ENCODE measurements at places on chromosomes 16 and 17.

DNA sequence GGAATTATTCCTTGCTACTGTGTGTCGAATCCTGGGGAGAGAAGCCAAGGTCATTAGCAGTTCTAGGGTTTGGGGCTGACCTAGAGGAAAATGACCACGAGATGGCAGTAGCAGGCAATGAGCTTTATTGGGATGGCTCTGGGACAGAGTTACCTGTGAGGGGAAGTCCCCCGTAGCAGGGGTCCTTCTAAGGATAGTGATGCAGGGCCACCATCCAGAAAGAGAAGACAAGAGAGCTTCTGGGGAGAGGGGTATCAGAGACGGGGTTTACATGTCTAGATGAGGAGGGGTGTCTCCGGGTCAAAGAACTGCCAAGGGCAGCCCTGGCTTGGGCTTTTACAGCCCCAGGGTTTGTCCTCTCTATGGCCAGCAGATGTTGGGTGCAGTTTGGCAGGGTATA lies 6.4 kb upstream of the GGT6 start:
- no peaks in the 10 kb centered on the region for H3K36me3 ChIP-seq
- no peaks in the 10 kb centered on the region for H3K27me3 ChIP-seq
- H3K4me1 ChIP-seq, result no peaks in the 10 kb centered on the region
- no peak overlapping the region for H3K4me3 ChIP-seq
- DNase-seq, result peak; percentile 96

DNA sequence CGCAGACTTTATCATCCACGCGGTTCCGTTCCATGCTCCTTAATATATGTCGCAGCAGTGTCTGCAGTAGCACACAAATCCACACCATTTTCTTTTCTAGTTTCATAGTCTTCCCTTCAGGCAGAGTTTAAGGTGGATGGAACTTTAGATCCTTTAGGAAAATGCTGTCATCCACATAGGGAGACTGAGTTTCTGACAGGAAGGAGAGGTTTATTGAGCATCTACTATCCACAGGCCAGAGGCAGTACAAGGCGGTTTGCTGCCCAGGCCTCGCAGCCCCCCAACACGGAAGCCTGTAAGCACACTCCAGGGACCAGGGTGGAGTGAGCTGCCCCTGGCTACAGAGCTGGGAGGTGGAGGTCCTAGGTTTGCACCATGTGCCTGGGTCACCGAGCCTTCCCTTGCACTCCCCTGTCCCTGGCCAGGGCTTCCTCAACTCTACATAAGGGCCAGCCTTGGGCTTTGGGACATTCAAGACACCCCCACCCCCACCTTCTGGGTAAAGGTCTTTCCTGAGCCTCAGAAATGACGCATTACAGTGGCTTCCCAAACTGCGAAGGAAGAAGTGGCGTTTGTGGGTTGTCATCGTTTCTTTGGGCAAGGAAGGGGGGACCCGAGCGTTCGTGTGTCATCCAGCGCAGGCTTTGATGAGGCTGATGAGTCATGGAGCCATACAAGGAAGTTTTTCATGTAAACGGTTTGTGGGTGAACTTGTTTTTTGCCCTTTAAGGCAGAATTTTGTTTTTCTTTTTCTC lies 146.5 kb upstream of the PLCG2 start:
- H3K4me1 ChIP-seq, result peaks cover 31% of the 10 kb centered on the region
- H3K27ac ChIP-seq, result no peak overlapping the region
- no peaks in the 10 kb centered on the region for H3K36me3 ChIP-seq
- DNase-seq, result no peak
- no peak overlapping the region for H3K4me3 ChIP-seq

- H3K27me3 ChIP-seq, result no peaks in the 10 kb centered on the region
- DNase-seq, result no peak
- H3K4me3 ChIP-seq, result no peak overlapping the region
- H3K4me1 ChIP-seq, result no peaks in the 10 kb centered on the region
- H3K36me3 ChIP-seq, result no peaks in the 10 kb centered on the region
- H3K27ac ChIP-seq, result no peak overlapping the region
These were observed 304.4 kb downstream of the FOXL1 start for GRCh38 chr16:86882586-86883280.

- no peak overlapping the region for H3K4me3 ChIP-seq
- H3K4me1 ChIP-seq, result peaks cover 3% of the 10 kb centered on the region
- H3K27me3 ChIP-seq, result no peaks in the 10 kb centered on the region
- no peak for DNase-seq
These were observed 6.9 kb downstream of the LIG3 start for GRCh38 chr17:34987232-34987631.

DNA sequence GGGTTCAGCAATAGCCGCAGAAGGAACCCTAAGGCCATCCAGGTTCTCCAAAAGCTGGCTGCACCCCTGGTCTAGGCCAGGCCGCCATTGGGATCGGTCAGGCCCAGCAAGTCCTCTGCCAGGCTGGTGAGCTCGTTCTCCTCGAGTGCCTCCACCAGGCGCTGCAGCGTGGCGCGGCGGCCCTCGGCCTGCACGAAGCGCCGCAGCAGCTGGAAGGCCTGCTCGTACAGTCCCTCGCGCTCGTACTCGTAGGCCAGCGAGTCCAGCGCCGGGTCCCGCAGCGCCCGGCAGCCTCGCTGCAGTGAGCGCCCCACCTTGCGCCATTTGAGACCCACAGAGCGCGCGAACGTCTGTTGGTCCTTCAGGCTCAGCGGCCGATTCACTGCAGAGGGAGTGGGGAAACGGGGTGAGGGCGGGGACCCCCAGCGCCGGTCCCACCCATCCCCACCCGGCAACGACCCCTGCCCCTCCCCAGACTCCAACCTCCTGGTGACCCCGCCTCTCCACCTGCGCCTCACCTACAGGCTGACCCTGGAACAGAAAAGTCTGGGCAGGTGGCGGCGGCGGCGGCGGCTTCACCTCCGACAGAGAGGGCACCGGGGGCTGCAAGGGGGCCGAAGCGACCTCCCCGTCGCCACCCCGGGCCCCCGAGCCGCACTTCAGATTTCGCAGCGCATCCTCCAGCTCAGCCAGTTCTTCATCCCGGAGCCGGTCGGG lies 3.9 kb upstream of the B3GNT9 start:
- H3K36me3 ChIP-seq, result no peaks in the 10 kb centered on the region
- peaks cover 100% of the 10 kb centered on the region for H3K27me3 ChIP-seq
- no peak overlapping the region for H3K27ac ChIP-seq

DNA sequence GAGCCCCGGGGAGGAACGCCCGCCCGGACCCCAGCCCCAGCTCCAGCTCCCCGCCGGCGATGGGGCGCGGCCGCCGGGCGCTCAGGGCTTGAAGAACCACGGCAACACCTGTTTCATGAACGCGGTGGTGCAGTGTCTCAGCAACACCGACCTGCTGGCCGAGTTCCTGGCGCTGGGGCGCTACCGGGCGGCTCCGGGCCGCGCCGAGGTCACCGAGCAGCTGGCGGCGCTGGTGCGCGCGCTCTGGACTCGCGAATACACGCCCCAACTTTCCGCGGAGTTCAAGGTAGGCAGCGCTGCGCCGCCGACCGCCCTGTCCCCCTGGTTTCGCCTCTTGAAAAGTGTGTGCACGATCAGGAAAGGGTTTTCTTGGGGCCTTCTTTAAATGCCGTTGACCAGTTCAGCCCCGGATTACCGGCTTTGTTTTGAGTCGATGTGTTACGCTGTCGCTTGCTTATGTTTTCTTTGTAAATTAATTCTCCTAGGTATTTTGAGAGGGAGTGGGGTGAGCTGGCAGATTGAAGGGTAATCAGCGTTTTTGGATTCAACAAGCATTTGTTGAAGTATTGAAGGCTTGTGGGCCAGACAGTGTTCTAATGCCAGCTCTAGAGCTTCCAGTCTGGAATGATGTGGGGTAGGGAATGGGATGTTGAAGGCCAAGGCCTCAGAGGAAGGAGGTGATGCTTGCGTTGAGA lies 681 bp downstream of the USP43 start:
- peaks cover 3% of the 10 kb centered on the region for H3K4me1 ChIP-seq
- H3K27me3 ChIP-seq, result peaks cover 8% of the 10 kb centered on the region
- DNase-seq, result peak; percentile 92
- peak overlapping the region; percentile 87 for H3K4me3 ChIP-seq

GRCh38 chr17:74452033-74452840 lies 14.2 kb upstream of the CD300A start:
- DNase-seq, result peak; percentile 75
- peaks cover 6% of the 10 kb centered on the region for H3K36me3 ChIP-seq
- H3K4me3 ChIP-seq, result no peak overlapping the region
- H3K27ac ChIP-seq, result peak overlapping the region; percentile 48

GRCh38 chr17:38341035-38341721 lies 2.6 kb downstream of the GPR179 start:
- H3K36me3 ChIP-seq, result no peaks in the 10 kb centered on the region
- H3K4me3 ChIP-seq, result no peak overlapping the region
- no peak overlapping the region for H3K27ac ChIP-seq
- DNase-seq, result peak; percentile 94
- H3K4me1 ChIP-seq, result peaks cover 5% of the 10 kb centered on the region

GRCh38 chr16:10923650-10924214 lies 18.5 kb downstream of the DEXI start:
- H3K27me3 ChIP-seq, result no peaks in the 10 kb centered on the region
- H3K36me3 ChIP-seq, result peaks cover 9% of the 10 kb centered on the region
- no peak overlapping the region for H3K4me3 ChIP-seq
- H3K27ac ChIP-seq, result no peak overlapping the region

DNA sequence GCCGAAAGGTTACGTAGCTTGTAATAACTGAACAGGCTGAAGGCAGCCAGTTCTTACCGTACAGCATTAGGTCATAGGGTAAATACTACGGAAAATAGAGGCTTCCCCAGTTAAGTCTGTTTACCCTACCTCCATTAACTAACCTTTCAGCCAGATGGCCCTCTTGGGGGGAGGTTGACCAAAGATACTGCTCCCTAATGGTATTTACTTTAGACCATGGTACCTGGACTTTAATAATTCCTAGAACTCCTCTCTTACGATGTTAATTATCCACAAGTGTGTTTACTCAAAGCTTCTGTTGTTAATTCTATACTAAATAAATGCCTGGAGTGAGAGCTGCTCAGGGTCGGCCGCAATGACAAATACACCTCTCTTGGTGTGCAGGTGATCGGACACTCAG lies 9.8 kb upstream of the ADAT1 start:
- peaks cover 97% of the 10 kb centered on the region for H3K36me3 ChIP-seq
- no peak for DNase-seq
- no peak overlapping the region for H3K4me3 ChIP-seq
- no peaks in the 10 kb centered on the region for H3K4me1 ChIP-seq
- no peak overlapping the region for H3K27ac ChIP-seq
- no peaks in the 10 kb centered on the region for H3K27me3 ChIP-seq

GRCh38 chr16:7101054-7101453 lies 231.6 kb upstream of the RBFOX1 start:
- H3K27ac ChIP-seq, result no peak overlapping the region
- H3K27me3 ChIP-seq, result peaks cover 63% of the 10 kb centered on the region
- no peak for DNase-seq
- no peaks in the 10 kb centered on the region for H3K4me1 ChIP-seq

DNA sequence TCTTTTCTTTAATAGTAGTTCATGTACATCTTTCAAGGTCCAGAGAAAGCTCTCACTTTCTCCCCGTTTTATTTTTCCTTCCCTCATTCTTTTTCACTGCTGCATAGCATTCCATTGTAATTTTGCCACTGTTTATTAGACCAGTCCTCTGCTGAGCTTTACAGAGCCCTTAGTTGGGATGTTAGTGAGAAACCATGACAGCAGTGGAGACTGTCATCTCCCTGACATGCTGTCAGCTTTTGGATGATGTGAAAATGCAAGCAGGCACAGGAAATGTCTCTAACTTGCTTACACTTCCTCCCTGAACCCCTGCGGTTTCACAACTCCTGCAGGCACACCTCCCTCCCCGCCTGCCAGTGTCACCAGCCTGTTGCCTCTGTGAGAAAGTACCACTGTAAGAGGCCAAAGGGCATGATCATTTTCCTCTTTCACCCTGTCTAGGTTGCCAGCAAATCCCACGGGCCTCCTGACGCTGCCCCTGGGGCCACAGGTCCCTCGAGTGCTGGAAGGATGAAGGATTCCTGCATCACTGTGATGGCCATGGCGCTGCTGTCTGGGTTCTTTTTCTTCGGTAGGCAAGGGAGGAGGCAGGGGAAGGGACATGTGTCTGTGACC lies at the start of gene ITGAL:
Gene ITGAL, plus strand, starts transcription at position 415 of the 615 bp plus-strand sequence. Its CDS starts 96 bp downstream, at position 511.
- H3K4me1 ChIP-seq, result no peaks in the 10 kb centered on the region
- no peaks in the 10 kb centered on the region for H3K36me3 ChIP-seq
- H3K4me3 ChIP-seq, result no peak within 1 kb of the TSS

DNA sequence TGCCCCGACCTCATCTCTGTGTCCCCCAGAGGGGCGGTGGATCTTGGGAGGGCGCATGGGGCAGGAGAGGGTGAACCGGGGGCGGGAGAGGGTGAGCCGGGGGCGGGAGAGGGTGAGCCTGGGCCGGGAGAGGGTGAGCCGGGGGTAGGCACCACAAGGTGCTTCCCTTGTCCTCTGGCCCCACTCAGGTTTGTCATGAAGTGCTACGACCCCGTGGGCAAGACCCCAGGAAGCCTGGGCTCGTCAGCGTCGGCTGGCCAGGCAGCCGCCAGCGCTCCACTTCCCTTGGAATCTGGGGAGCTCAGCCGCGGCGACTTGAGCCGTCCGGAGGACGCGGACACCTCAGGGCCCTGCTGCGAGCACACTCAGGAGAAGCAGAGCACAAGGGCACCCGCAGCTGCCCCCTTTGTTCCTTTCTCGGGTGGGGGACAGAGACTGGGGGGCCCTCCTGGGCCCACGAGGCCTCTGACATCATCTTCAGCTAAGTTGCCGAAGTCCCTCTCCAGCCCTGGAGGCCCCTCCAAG lies 18.9 kb downstream of the ASPSCR1 start:
- no peak for DNase-seq
- no peaks in the 10 kb centered on the region for H3K27me3 ChIP-seq
- no peak overlapping the region for H3K4me3 ChIP-seq
- no peaks in the 10 kb centered on the region for H3K36me3 ChIP-seq

GRCh38 chr16:84766978-84767773 lies 52.6 kb upstream of the CRISPLD2 start:
- no peak overlapping the region for H3K27ac ChIP-seq
- no peaks in the 10 kb centered on the region for H3K4me1 ChIP-seq
- no peak for DNase-seq
- H3K27me3 ChIP-seq, result no peaks in the 10 kb centered on the region

- no peak overlapping the region for H3K27ac ChIP-seq
These were observed 10.3 kb downstream of the SRRM2 start for GRCh38 chr16:2762711-2763110.

- DNase-seq, result no peak
- H3K27me3 ChIP-seq, result peaks cover 73% of the 10 kb centered on the region
- H3K27ac ChIP-seq, result no peak overlapping the region
- H3K36me3 ChIP-seq, result no peaks in the 10 kb centered on the region
- no peaks in the 10 kb centered on the region for H3K4me1 ChIP-seq
These were observed 88.3 kb upstream of the CCL1 start for GRCh38 chr17:34451313-34451712.
